ENCODE measurements at places on chromosomes 1 and 21.
A peak's percentile ranks its signal among the peaks of the same experiment; 100 is the strongest.

GRCh38 chr21:44571844-44572782 lies 1.4 kb upstream of the KRTAP10-4 start:
- no peak for DNase-seq

DNA sequence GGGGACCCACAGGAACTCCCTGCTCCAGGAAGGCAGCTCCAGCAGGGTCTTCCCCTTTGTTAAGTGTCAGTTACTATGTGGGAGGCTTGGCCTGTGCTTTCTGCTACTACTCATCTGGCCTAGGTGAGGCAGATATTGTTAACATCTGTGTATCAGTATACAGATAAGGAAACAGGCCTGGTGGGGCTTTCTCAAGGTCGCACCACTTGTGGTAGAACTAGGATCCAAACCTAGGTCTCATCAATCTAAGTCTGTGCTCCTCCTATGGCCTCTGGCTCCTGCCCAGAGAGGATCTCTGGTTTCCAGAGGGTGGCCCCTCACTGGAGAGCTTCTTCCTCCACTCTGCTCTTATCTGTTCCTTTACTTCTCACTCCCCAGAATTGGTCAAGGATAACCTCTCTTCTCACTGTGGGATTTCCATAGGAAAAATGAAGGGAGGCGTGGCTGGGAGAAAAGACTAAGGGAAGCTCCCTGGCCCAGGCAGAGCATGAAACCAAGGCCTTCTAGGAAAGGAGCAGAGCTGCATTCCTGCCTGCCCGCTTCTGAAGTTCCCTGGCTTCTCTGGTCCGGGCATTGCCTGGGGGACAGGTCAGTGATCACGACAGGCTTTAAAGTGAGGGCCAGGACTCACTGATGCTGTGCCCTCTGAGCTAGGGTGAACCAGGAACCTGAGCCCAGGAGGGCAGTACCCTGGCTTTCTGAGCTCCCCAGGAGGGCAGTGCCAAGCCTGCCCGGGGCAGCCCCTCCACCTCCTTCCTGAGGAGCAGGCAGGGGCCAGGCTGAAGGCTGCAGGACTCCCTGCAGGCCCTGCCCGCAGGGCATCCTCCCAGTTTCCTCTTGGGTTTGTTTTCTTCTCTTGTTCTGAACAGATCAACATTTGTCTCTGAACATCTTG lies 5.8 kb downstream of the KCNC4 start:
- no peak for DNase-seq

GRCh38 chr1:18452550-18452949 lies 28.2 kb upstream of the KLHDC7A start:
- DNase-seq: peak; percentile 34

DNA sequence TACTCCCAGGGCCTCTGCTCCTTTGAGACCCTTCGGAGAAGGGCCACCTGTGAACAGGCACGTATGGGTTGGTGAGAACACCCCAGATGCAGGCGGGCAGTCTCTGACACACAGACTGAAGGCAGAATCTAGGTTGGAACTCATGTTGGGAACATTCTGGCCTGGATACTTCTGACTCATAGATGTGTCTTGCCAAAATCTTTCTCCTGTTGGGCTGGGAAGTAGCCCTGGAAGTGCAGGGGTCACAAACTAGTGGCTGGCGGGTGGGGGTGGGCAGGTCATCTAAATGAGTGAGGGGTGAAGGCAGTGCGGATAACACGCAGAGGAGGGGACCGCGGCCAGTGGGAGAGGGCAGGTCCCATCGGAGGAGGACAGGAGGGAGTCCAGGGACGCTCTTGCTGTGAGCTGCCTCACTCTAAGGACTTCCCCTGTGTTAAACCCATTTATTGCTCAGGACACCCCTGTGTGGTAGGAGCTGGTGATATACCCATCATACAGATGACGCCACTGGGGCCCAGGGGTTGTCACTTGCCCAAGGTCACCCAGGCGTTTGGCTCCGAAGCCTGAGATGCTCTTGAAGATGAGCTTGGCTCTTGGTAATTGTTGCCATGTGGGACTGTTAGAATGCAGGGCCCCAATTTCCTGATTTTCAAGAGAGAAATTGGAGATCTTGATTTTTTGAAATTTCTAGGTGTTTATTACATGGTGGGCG lies 181.0 kb downstream of the PTPRU start:
- DNase-seq: no peak

- no peak for DNase-seq
Observed at GRCh38 chr1:112995890-112996289, 39.9 kb upstream of the SLC16A1 start.

GRCh38 chr1:41768583-41768982 lies 150.1 kb downstream of the HIVEP3 start:
- DNase-seq: no peak

Data from NCI-H2029 treated with DMSO at 0.1 percent for 48 hours (cell line).